Anterior cingulate cortex (tissue), 58 donors: ENCODE measurements at places on chromosomes 3 and 15.
A peak's percentile ranks its signal among the peaks of the same experiment; 100 is the strongest.

GRCh38 chr3:3666664-3667063, 132.6 kb upstream of the LRRN1 start:
- no peak for DNase-seq

- DNase-seq = no peak
Observed at GRCh38 chr3:52707585-52707984, 1.7 kb downstream of the SPCS1 start.

- DNase-seq = peak; percentile 77
Observed at GRCh38 chr3:197711973-197712707, 24.6 kb downstream of the RUBCN start.

DNA sequence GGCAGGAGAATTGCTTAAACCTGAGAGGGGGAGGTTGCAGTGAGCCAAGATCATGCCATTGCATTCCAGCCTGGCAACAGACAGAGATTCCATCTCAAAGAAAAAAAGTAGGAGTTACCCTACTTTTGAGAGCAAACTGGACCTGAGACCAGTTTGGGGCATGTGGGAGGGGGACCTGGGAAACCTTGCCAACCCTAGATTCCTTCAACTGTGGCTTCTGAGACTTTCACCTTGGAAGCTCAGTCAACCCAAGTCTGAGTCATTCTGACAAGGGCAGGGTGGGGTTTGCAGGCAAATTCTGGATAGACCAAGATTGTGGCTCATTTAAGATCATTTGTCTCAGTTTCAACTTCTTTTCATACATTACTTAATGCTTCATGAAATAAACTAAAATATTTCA, 23.8 kb upstream of the SIAH2 start:
- no peak for DNase-seq

- DNase-seq = no peak
Observed at GRCh38 chr3:134606033-134607025, 44.5 kb downstream of the KY start.

- DNase-seq = no peak
Observed at GRCh38 chr3:52246728-52247408, 1.3 kb downstream of the PPM1M start.

- DNase-seq = no peak
Observed at GRCh38 chr15:34804113-34804512, 8.8 kb upstream of the ACTC1 start.

GRCh38 chr3:184868477-184868876, 56.5 kb downstream of the VPS8 start:
- no peak for DNase-seq

DNA sequence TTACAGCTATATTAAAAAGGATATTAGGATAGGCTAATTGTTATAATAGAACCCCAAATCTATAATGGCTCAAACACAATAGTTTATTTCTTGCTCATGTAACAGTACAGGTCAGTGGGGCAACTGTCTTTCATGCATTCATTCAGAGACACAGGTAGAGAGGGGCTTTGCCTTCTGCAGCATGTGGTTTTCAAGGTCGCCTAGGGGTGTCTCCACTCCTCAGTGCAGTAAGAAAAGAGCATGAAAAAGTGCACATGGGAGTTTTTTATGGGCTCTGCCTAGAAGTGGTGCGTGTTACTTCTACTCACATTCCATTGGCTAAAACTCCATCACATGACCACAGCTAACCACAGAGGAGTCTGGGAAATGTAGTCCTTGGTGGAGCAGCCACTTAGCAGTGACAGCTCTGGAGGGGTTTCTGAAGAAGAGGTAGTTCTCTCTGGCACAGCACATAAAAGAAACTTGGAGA, 1.8 kb downstream of the ZBTB38 start:
- peak; percentile 87 for DNase-seq

- DNase-seq = no peak
Observed at GRCh38 chr15:77966540-77967234, 110.8 kb downstream of the TBC1D2B start.

- no peak for DNase-seq
Observed at GRCh38 chr15:70127770-70128413, 30.2 kb upstream of the TLE3 start.

GRCh38 chr3:89314454-89315098, 207.2 kb downstream of the EPHA3 start:
- no peak for DNase-seq

- no peak for DNase-seq
Observed at GRCh38 chr3:117549716-117550115, 840.1 kb downstream of the TUSC7 start.

- no peak for DNase-seq
Observed at GRCh38 chr3:14312375-14312774, 90.0 kb upstream of the SLC6A6 start.

GRCh38 chr15:77183066-77183465, 112.2 kb upstream of the TSPAN3 start:
- no peak for DNase-seq

DNA sequence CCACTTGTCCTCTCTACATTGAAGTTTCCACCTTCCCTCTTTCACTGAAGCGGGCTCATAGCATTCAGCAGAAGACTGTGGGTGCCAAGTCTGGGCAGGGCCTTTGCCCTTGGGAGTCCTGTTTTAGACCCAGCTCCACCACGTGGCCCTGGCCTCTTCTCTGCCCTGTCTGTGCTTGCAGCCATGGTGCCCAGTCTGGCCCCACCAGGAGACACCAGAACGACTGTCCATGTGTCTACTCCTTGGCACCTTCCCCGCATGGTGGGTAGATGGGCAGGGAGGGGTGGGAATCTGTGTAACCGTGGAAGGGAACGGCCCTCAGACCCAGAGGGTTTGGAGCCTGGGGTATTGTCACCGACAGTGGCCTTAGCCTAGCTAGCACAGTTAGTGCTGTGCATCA, 17.9 kb upstream of the EMC3 start:
- no peak for DNase-seq

DNA sequence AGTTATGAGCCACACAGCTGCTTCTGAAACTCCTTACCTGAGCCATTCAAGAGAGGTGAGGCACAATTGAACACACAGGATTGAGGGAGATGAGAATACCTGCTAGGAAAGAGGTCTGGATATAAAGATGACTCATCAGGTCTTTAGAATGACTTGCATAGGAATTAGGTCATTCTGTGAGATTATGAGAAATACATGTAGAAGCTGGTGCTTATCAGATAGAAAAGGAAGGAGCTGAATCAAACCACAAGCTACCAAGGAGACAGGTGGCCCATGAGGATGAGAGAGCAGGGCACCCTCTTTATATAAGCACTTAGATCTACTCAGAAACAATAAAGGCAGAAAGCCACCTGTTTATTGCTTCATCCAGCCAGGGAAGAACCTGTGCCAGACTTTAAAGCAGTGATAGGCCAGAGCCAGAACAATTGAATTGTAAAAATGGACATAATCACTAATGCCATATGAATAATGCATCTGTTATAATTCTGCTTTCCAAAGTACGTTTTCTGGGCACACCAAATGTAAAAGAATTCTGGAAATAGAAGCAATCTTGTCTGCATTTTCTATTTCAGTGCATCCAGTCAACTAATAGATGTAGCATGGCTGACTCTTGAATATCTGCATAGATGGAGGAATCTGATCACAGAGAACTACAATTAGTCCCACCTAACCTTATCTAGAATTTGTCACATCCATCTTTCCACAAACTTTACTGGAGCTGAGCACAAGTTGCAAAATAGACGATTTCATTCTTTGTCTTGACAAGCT, 74.9 kb downstream of the PIK3R4 start:
- DNase-seq = no peak

GRCh38 chr3:107432013-107432515, 54.8 kb downstream of the CCDC54 start:
- no peak for DNase-seq

DNA sequence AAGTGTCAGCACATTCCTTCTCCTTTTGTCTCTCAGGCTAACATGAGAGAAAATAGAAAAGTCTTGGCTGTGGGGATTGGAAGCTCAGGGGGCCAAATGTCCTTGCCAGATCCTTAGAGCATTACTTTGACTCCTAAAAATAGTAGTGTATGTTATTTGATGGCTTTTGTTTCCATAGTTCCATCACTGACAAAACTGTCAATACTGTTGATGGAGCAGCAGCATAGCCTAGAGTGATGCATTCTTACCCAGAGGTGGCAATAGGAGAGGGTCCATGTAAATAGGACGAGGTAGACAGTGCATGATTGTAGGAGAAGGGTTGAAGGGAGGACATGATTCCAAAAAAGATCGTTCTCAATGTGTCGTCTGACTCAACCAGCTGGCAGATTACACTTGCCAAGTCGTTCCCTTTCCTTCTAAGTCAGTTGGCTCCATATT, 282.7 kb upstream of the TPRG1 start:
- DNase-seq = no peak

GRCh38 chr3:13282986-13283876, 136.9 kb downstream of the NUP210 start:
- no peak for DNase-seq

- no peak for DNase-seq
Observed at GRCh38 chr15:85407421-85408269, 27.2 kb downstream of the AKAP13 start.

- DNase-seq = no peak
Observed at GRCh38 chr15:74777769-74778598, 3.9 kb upstream of the CSK start.

- DNase-seq = no peak
Observed at GRCh38 chr3:190074817-190075216, 45.9 kb downstream of the P3H2 start.

DNA sequence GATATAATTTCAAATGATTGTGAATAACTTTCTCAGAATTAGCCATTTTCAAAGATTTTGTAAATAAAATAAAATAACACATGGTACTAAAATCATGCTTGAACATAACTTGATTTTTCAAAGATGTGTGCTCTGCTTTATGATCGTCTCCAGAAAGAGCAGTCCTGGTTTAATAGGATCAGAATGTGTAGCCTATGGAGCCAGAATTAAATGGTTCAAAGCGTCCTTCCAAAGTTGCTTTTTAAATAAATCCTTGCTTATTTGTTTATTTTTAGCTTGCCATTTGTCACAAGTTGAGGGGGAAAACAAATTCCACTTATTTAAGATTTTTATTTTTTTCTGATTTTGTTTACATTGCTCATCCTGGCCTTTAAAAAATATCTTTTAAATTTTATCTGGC, 123.7 kb upstream of the SPRED1 start:
- no peak for DNase-seq

GRCh38 chr3:128329491-128330213, 137.0 kb downstream of the DNAJB8 start:
- no peak for DNase-seq

GRCh38 chr3:11224010-11224409, 48.2 kb upstream of the ATG7 start:
- DNase-seq = no peak

DNA sequence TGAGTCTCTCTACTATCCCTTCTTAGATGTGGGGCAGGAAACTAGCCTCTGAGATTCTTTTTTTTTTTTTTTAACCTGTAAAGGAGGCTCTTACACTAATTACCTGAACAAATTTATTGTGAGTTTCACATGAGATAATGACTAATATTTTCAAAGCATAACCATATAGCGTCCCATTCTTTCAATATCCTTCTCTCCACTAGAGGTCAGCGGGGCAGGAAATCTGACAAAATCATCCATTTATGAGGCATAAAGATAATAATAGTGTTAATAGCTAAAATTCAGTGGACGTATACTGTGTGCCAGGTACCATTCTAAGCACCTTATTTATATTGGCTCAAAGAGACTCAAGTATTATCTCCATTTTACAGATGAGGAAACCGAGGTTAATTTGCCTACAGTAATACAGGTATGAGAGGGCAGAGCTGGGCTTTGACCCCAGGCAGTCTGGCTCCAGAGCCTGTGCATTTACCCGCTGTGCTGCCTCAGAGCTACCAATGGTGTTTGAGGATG, 16.3 kb upstream of the SMAD6 start:
- DNase-seq = no peak

- no peak for DNase-seq
Observed at GRCh38 chr3:114365909-114366308, 72.1 kb downstream of the TIGIT start.

GRCh38 chr3:17091910-17092582, 207.3 kb downstream of the PLCL2 start:
- DNase-seq = no peak

DNA sequence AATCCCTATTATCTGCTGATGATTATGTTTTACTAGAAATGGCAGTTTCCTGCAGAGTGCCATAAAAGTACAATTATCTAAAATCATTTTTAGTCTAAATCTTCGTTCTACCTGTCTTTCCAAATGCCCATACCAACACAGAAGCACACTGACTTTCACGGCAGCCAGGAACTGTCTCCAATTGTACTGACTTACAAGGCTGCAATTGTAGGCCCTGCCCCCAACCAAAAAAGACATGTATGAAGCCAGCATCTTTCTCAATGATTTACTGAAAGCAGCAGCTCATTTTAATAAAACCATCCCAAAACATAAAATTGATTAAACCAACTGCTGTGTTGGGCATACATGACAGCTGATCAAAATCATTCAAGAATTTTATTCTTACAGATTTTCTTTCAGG, 119.0 kb downstream of the TBC1D5 start:
- DNase-seq = no peak

DNA sequence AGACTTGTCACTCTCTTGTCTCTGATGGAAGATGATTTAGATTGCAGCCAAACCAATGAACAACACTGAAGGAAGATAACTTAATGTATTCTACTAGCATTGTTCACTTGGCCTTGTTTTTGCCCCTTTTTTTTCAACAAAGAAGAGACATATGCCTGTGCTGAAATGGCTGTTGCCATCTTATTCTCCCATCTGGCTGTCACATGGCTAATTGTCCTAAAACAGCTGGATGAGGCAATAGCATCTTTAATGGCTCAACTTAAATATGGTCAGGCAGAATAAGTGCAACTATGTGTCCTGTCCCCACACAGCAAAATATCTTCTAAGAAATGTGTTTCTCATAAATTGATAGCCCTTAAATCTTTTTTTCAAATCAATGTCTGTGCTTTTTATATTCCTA, 576.9 kb downstream of the TUSC7 start:
- DNase-seq = no peak

DNA sequence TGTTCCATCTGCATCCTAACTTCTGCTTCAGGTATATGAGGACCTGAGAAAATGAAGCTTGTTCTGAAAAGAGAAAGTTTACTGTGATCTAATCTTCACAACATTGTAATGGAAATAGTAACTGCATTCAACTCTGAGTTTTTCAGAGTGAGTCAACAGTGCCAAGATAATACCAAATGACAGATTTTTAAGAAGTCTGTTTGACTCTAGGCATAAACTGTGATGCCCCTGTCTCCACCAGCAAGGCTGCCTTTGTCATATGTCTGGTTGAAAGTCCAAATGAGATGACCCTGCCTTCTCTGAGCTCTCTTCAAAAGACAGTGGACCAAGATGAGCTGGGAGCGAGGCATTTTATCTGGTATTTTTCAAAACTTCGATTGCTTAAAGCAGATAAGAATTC, 44.8 kb upstream of the B3GNT5 start:
- DNase-seq = no peak

DNA sequence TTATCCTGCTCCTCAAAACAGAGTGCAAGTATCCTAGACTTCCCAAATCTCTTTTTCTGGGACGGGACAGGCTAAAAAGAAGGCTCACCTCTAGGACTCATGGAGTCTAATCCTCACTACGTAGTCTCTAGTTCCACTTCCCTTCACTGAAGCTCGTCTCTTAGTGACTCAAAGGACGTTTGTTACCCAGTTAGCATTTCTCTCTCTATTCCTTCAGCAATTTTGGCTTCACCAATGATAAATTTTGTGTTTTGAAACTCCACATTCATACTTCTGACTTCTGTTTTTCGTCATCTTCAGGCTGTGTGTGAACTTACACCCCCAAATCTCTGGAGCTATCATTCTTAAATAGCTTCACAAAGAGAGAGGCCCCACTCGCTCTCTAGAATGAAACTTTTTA, 627.1 kb downstream of the NAALADL2 start:
- DNase-seq = no peak

GRCh38 chr3:148631124-148631903, 66.4 kb upstream of the AGTR1 start:
- no peak for DNase-seq

- no peak for DNase-seq
Observed at GRCh38 chr3:55675478-55675877, 188.4 kb upstream of the WNT5A start.
